ENCODE measurements at places on chromosomes 3 and 15. TPM values are rescaled to one million over a fixed set of nuclear protein-coding genes. Genes with fewer than 3 reads are reported as not detected.

Gene LRRC31
- not detected for total RNA-seq

Gene BMF
- 3.2 TPM for total RNA-seq

Gene CYP1A1
- total RNA-seq: 0.45 TPM

Gene CILP
- total RNA-seq: 7.8 TPM

Gene CXCR6
- total RNA-seq: 0.59 TPM

Gene UPK1B
- total RNA-seq: 0.77 TPM

Gene GREM1
- total RNA-seq: 0.52 TPM

Gene KIAA1143
- 37.2 TPM for total RNA-seq

Gene CHRNA5
- 4.4 TPM for total RNA-seq

Gene TEX55
- total RNA-seq: not detected

Gene CLDN16
- total RNA-seq: not detected

Gene DUT
- 77.2 TPM for total RNA-seq

All from left ventricle myocardium superior (tissue), 1 donor.